Tongue (tissue), 3 donors: ENCODE measurements at places on chromosomes 2 and 18. TPM values are rescaled to one million over a fixed set of nuclear protein-coding genes. Genes with fewer than 3 reads are reported as not detected.
A peak's percentile ranks its signal among the peaks of the same experiment; 100 is the strongest.

DNA sequence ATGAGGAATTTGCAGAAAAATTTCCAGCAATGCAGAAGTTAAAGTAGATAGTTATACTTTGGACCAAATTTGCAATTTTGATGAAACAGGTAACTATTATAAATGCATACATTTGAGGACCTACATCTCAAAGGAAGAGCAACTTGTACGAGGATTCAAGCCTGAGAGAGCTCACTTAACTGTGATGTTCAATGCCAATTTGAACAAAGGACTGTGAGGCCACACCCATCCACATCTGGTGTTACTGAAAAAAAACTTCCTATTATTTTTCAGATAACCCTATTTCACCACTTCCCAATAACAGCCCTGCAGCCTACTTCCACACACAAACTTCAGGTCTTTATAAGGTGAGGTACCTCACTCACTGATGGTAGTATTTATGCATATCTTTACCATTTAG, 203.5 kb upstream of the NABP1 start:
- DNase-seq, result no peak

GRCh38 chr2:223928113-223929006, 16.8 kb downstream of the WDFY1 start:
- no peak for DNase-seq

GRCh38 chr2:173741759-173742158, 223.4 kb downstream of the SP3 start:
- peak; percentile 29 for DNase-seq

DNA sequence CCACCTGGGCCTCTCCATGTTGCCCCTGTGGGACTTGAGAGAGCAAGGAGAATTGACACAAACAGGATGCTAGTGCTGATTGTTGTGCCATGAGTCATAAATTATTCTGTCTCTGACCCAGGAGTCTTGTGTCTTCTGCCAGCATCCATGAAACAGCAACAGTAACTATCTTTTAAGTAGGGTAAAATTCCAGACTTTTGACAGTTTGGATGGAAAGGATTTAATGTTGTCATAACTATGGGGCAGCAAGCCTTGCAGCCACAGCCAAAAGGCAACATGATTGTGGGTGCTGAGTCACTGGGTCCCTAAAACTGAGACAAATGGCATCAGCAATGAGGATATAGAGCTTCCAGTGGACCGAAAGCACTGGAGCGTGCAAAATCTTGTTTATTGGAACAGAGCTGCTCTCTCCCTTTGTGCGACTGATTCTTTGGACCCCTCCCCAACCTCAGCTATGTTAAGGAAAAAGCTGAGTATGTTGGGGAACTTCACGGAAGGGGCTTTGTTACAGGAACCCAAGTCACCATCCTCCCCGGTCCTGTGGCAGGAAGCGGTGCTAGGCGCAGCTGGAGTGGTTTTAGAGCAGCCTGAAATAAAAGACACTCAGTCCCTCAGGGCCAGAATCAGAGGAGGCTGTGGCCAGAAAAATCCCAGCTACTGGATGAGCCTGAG, 9.6 kb upstream of the ITPRIPL1 start:
- no peak for DNase-seq

GRCh38 chr2:110718990-110719389, 13.4 kb upstream of the ACOXL start:
- DNase-seq, result no peak

DNA sequence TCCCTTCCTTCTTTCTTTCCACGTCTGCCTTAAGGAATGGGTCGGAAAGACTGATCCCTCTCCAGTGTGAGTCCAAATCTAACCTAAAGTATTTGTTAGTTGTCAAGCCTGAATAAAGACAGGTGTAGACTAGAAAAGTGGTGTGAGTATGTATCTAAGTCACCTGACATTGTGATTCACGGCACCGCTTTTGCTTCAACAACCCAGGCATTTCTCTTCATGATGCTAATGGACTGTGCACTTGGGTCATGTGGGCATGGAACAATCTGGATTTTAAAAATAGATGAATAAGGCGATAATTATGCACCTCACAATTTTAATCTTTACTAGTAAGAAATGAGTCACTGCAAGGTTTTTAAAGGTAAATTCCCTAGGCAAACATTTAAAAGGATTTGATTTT, 107.5 kb downstream of the LIPG start:
- no peak for DNase-seq

GRCh38 chr2:206548383-206548782, 93.9 kb upstream of the FAM237A start:
- DNase-seq, result no peak

DNA sequence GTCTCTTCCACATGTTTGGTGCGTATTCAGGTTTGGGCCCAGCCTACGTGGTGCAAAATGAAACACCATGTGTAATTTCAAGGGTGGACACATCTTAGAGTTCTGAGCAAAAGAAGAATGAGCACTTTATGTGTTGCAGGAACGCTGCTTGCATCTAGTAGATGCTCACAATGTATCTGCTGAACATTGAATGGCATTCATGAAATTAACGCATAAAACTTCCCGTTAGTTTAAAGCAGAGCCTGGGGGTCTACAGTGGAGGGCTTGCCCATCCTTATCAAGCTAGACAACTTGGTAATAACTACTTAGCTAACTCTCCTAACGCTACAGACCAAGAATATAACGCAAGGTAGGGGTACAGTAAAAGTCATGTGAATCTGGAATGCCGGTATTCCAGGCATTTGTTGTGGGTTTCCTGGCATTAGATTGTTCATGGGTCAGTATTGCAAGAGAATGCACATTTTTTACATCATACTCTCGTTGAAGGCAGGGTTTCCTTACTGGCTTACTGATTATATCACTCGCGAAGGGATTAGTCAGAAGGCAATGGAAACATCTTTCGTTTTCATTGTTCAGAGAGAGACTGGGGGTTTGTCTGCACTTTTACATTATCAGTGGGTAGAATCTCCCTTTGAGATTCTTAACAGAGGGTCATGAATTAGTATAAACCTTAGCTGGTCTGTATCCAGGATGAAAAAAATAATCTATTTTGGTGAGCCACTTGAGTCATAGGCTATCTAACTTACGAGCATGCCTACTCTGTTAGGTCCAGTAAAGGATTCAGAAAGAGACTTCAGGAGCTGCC, 229.5 kb upstream of the EPAS1 start:
- DNase-seq, result no peak

- no peak for DNase-seq
Measured at GRCh38 chr2:2738684-2739083, 407.6 kb upstream of the MYT1L start.

DNA sequence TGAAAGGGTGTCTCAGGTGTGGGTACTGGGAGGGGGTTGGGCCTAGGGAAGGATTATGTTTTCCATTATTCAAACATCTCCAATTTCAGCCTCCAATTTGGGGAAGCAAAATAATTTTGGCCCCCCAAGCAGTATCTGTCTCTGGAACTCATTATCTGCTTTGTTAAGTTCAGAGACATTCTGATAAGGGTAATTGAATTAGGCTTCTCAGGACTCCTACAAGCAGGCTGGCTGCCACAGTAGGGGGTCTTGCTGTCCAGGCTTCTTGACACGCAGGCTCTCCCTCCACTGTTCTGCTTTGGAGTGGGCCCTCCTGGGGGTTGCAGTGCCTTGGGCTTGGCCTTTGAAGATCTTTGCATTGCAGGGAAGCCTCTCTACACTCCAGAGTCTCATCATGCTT, 108.1 kb upstream of the SIX2 start:
- no peak for DNase-seq

DNA sequence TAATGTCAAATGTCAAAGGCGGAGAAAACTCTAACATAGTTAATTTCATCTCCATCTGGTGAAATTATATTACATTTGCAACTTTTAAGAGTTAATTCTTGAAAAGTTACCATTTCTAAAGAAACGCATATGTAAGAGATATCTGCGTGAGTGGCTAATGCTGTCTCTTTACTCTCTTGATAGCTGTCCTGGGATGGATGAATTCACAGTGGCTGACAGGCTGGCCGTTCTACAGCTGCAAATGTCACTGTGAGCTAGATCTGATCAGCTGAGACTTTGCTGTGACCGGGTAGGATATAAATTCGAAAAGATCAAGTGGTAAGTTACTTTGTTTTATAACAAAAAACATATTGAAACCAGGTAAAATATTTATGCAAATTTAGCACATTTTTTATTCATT, 557.1 kb upstream of the DDX18 start:
- DNase-seq, result no peak

DNA sequence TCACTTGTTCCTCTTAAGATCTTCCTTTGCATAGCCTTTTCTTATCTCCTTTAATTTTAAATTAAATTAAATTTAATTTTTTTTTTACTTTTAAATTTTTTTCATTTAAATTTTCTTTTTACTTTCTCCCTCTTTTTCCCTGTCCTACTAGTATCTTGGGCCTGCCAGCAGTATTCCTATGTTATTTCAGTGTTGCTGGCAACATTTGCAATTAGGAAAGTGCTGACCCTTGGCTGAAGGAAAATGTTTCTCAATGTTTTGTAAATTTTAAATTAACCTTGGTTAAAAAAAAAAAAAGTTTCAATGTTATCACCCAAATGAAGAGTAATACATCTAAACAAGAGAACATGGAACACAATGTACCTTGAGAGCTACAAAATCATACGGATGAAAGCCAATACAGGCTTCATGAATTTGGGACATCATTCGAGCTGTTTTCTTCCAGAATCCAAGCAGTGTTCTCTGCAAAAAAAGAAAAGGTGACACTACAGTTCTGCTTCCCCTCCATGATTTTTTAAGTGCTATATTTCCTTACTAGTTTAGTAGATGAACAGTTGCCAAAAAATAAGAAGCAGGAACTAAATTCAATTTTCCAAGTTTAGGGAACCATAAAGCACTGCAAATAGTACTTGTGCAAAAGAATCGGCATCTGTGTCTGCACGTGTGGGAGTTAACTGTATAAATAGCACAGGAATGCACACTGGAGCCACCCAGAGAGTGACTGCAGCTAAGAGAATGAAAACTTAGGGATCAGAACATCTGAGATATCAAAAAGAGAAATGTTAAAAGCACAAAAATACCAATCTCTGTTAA, 55.8 kb downstream of the ICA1L start:
- peak; percentile 56 for DNase-seq

DNA sequence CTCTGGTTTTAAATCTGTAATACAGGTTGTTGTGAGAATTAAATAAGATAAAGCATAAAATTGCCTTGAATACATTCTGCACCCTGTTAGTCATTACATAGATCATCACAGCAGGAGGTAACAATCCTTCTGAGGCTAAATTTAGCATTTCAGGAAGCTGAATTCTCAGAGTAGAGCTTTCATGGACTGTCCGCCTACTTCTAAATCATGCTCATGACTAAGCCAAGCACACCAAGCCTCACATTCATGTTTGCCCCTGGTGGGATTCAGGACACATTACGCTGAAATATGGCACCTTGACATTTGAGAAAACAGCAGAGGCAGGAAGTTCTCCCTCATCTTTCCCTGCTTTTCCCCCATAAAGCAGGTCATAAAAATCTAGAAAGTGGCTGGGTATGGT, 16.6 kb upstream of the PIK3C3 start:
- DNase-seq, result no peak

GRCh38 chr2:241896746-241897201, 27.2 kb downstream of the RTP5 start:
- DNase-seq, result no peak

DNA sequence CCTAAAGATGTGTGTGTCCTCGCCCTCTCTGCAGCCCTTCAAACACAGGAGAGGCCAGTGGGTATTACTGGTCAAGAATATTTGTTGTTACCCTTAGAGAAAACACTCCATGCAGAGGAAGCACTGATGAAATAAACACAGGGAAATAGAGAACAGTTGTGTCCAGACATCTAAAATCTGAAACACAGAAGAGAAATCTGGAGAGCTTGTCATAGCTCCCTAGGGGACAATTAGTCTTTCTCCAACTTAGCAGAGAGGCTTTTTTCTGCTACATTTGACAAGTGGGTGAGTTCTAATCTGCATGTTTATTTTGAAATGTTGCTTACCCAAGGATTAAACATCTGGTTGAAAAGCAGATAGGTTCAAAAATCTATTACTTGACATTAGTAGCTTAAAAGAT, 190.1 kb downstream of the CTNNA2 start:
- no peak for DNase-seq

DNA sequence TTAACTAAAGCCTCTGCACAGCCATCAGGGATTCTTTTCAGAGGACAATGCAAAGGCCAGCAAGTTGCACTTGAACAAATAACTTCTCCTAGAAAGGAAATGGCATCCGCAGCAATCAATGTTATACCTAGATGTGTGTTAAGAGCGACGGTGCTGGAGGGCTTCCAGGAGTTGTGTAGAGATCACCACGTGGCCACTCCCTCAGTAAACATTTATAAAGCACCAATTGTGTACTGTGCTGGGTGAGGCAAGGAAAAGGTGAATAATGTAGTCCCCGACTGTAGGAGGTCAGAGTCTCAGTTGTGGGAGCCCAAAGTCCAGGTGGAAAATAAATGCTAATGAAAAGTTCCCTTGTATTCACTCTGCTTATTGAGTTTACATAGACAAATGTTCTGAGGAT, 135.0 kb downstream of the ALK start:
- no peak for DNase-seq

DNA sequence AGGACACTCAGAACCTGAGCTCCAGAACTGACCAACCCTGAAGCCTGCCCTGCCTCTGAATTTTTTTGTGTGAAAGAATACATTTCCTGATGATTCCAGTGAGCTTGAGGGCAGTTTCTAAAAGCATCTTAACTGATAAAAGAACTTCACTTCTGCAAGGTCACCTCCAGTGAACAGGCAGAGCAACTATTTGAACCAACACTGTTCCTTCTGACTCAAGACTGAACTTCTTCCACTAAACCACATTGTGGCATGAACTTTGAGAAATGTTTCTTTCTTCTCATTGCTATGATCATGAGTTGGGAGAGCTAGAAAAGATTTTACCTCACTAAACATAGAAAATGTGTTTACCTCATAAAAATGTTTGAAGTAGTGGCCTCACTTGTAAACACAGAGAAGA, 83.8 kb upstream of the SERTAD2 start:
- DNase-seq, result no peak

- DNase-seq, result no peak
Measured at GRCh38 chr2:88442061-88442460, 10.4 kb downstream of the FOXI3 start.

- no peak for DNase-seq
Measured at GRCh38 chr2:152505495-152505906, 170.5 kb downstream of the FMNL2 start.

GRCh38 chr18:67358947-67359346, 157.6 kb downstream of the DSEL start:
- no peak for DNase-seq

PJVK gene
- total RNA-seq, result 2.8 TPM

KCNK3 gene
- total RNA-seq, result 1.1 TPM

RBKS gene
- 0.62 TPM for total RNA-seq

ST6GAL2 gene
- 7.1 TPM for total RNA-seq

FKBP1B gene
- 6.1 TPM for total RNA-seq
